Astrocyte (in vitro differentiated cells and primary cell): ENCODE measurements at places on chromosomes 16 and 17.

DNA sequence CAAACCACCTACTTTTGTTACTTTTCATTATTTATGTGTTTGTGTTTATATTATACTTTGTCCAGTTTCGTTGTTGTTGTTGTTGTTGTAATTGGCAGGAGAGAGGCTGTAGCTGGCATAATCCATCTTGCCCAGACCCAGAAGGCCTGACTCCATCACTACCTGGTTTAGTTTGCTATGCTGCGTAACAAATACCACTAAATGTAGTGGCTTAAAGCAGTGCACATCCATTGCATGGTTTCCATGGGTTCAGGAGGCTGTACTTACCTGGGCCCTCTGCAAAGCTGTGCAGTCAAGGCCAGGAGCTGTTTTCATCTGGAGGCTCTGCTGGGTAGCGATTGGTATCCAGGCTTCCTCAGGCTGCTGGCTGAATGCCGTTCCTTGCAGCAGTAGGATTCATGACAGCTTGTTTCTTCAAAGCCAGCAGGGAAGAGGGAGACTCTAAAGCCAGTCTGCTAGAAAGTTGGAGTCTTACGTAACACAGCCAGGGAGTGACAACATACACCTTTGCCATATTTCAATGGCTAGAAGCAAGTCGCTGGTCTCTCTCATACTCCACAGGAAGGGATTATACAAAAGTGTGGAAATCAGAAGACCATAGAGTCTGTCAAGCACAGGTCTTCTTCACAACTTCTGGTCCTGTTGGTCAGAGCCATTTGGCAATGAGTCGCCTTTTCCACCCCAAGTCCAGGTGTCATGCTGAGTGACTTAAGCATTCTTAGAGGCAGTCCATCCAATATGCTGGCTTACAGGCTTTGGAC, 41.1 kb downstream of the TNRC6C start:
- H3K4me3 ChIP-seq: no peak overlapping the region
- no peaks in the 10 kb centered on the region for H3K36me3 ChIP-seq
- H3K4me1 ChIP-seq: peaks cover 18% of the 10 kb centered on the region
- no peaks in the 10 kb centered on the region for H3K27me3 ChIP-seq
- peak; percentile 53 for DNase-seq

DNA sequence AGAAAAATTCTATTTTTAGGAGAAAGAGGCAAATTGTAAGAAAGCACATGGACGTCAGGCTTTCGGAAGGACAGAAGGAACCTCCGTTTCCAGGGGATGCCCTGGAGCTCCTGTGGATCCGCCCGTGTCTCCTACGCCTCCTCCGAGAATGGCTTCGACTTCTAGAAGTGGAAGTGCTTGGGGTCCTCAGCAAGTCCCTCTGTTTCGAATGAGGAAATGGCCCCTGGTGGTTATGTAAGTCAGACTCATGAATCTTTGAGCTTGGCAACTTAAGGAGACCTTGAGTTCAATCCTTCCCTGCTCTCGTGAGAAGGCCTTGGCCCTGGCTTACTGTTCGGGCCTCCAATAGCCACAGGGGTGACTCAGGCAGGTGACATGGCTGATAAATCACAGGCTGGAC, 38.9 kb downstream of the COX4I1 start:
- H3K27ac ChIP-seq: no peak overlapping the region
- H3K36me3 ChIP-seq: no peaks in the 10 kb centered on the region
- H3K4me1 ChIP-seq: no peaks in the 10 kb centered on the region
- peaks cover 2% of the 10 kb centered on the region for H3K27me3 ChIP-seq

DNA sequence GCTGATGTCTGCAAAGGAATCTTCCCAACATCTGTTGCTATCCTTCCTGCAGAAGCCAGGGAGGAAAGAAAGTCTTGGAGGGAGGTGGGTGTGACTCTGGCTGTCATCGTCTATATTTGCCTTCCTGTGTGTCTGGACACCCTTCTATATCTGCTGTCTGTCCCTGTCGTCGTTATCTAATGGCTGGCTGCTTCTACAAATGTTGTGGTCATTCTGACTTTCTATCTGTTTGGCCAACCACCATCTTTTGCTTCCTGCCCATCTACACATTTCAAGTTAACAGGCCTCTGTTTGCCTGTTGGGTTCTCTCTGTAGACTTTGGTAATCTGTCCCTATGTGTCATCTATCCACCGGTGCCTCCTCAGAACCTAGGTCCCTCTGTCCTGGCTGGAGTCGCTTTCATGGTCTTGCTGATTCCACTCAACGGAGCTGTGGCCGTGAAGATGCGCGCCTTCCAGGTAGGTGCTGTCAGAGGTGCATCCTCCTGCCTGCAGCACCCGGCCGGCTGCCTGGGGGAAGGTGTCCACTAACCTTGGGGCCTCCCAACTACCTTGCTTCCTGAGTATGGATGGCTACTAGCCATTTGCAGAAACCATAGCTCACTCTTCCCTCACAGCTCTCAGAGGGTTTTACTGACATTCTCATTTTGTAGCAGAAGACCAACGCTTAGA, 30.2 kb downstream of the ABCC3 start:
- H3K36me3 ChIP-seq: no peaks in the 10 kb centered on the region
- H3K27me3 ChIP-seq: no peaks in the 10 kb centered on the region
- no peak overlapping the region for H3K4me3 ChIP-seq
- peaks cover 40% of the 10 kb centered on the region for H3K4me1 ChIP-seq
- H3K27ac ChIP-seq: no peak overlapping the region
- no peak for DNase-seq

DNA sequence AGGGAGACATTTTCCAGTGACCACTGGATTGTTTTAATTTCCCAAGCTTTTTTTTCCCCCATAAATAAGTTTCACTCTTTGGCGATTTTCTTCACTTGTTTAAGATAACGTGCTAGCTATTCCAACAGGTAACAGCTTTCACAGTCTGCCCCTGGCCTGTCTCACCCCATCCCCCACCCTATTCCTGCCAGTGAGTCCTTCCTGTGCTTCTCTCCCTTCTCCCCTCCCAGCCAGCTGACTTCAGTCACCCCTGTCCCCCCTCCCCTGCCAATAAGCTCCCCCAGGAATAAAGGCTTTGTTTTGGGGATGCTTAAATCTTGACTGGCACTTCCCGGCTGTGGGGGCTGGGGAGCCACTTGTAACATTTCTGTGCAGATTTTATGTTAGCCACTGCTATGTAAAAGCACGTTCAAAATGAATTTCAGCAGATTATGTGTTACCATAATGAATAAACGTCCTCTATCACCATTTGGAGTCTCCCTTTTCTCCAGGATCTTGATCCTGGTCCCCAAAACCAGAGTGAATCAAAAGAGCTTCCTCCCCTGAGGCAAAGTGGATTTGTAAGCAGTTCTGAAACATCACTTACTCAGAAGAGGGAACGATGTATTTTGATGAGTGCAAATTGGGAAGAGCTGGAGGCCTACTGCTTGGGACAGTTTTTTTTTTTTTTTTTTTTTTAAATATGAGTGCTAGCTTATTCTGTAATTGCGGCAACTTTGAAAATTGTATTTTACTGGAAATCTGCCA, 58.2 kb downstream of the IGF2BP1 start:
- no peak overlapping the region for H3K4me3 ChIP-seq
- H3K27ac ChIP-seq: no peak overlapping the region
- DNase-seq: no peak

DNA sequence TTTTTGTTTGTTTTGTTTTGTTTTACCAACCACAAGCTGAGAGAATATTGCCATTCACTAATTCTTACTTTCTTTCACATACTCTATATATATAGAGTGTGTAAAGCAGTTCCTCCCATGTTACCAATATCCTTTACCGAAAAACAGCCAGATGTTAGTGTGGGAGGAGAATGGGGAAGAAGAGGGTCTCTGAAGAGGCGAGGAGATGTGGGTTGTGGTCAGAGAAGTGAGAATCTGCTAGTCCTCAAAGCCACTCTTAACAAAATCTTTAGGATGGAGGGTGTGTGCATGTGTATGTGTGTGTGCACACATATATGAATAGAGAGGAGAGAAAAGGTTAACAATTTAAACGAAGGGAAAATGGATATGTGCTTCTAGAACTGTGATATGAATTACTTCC, 80.6 kb downstream of the TUBD1 start:
- no peak for DNase-seq
- no peak overlapping the region for H3K4me3 ChIP-seq
- H3K27ac ChIP-seq: no peak overlapping the region
- no peaks in the 10 kb centered on the region for H3K27me3 ChIP-seq

GRCh38 chr17:66447159-66447558, 144.7 kb downstream of the PRKCA start:
- no peak overlapping the region for H3K4me3 ChIP-seq
- H3K27ac ChIP-seq: no peak overlapping the region
- no peaks in the 10 kb centered on the region for H3K27me3 ChIP-seq
- H3K36me3 ChIP-seq: no peaks in the 10 kb centered on the region
- H3K4me1 ChIP-seq: peaks cover 13% of the 10 kb centered on the region

DNA sequence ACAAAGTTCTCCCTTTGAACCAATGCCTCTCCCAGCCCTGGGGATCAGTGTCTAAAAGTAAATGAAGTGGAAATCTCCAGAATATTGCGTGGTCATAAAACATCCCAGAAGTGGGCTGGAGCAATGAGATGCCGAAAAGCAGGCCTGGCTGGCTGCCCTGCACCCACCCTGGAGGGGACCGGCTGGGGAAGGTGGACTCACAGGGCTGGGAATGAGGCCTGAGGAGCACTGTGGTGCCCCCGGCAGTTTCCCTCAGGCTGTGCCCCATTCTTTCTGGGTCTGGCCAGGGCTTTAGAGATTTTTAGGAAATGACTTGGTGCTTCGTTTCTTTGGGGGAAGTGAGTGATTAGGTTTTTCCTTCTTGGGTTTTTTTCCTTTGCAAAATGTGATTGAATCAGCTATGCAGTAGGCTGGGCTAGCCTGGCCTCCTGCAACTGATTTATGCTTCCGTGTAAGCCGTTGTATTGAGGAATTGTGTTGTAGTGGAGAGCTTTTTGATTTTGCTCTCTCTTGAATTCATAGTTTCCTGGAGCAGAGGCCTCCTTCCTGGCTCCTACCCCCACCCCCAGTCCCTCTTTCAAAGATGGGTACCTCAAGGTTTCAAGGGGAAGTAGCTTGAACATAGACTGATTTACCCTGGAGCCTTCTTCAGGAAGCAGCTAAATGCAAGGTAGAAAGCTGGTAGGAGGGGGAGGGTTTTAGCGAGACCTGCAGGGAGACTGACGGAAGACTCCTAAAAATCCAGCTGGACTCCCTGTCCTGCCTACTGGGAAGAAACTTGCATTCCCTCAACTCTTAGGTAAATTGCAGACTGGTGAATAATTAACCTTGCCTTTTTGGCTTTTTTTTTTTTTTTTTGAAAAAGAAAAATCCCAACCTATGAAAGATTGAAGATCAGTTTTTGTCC, 170.2 kb downstream of the RAB11FIP4 start:
- H3K27me3 ChIP-seq: no peaks in the 10 kb centered on the region
- peak overlapping the region; percentile 92 for H3K27ac ChIP-seq
- peak; percentile 75 for DNase-seq
- H3K4me3 ChIP-seq: peak overlapping the region; percentile 79

- no peaks in the 10 kb centered on the region for H3K27me3 ChIP-seq
- H3K36me3 ChIP-seq: no peaks in the 10 kb centered on the region
- H3K4me3 ChIP-seq: no peak overlapping the region
- no peak overlapping the region for H3K27ac ChIP-seq
- no peak for DNase-seq
Measured at GRCh38 chr17:50035421-50035879, 20.5 kb upstream of the ITGA3 start.

DNA sequence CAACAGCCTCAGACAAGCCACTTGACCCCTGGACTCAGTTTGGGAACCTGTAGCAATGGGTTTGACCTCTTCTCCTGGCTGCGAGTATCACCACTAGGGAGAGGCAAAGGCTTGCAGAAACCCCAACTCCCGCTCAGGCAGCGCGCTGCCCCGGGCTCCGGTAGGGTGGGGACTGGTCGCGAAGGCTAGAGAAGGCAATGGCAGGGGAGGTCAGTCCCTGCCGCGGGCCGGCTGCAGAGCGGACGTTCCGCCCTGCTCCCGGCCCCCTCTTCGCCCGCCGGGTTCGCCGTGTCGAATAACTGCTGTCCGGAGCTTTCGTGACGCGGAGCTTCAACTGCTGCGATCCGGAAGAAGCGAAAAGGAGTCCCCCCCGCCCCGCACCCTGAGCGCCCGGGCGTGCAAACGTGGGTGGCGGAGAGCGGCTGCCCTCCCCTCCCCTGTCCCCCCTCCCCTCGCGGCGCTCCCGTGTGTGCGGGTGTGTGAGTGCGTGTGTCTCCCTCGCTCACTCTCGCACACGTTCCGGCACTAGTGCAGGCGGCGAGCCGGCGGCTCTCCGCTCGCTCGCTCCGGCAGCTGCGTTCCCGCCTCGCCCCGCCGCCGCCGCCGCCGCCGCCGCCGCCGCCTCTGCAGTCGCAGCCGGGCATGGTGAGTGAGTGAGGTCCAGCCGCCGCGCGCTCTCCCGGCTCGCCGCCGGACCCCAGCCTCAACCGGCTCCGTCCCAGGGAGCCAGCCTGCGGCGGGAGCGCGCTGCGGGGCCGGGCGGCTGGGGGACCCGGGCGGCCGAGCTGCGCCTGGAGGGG, 772 bp upstream of the SHISA6 start:
- H3K36me3 ChIP-seq: no peaks in the 10 kb centered on the region
- H3K4me1 ChIP-seq: no peaks in the 10 kb centered on the region
- H3K4me3 ChIP-seq: no peak overlapping the region
- no peak overlapping the region for H3K27ac ChIP-seq
- DNase-seq: no peak

GRCh38 chr17:43393944-43394482, 4.8 kb upstream of the ARL4D start:
- H3K36me3 ChIP-seq: no peaks in the 10 kb centered on the region
- H3K4me3 ChIP-seq: no peak overlapping the region
- H3K27me3 ChIP-seq: no peaks in the 10 kb centered on the region
- H3K27ac ChIP-seq: no peak overlapping the region

- H3K4me1 ChIP-seq: peaks cover 1% of the 10 kb centered on the region
- no peak overlapping the region for H3K27ac ChIP-seq
- H3K27me3 ChIP-seq: no peaks in the 10 kb centered on the region
Measured at GRCh38 chr17:1960545-1960912, 64.6 kb downstream of the RTN4RL1 start.

GRCh38 chr16:87273471-87274030, 43.6 kb downstream of the C16orf95 start:
- no peaks in the 10 kb centered on the region for H3K27me3 ChIP-seq
- H3K36me3 ChIP-seq: no peaks in the 10 kb centered on the region
- H3K27ac ChIP-seq: no peak overlapping the region
- peaks cover 15% of the 10 kb centered on the region for H3K4me1 ChIP-seq
- H3K4me3 ChIP-seq: no peak overlapping the region

DNA sequence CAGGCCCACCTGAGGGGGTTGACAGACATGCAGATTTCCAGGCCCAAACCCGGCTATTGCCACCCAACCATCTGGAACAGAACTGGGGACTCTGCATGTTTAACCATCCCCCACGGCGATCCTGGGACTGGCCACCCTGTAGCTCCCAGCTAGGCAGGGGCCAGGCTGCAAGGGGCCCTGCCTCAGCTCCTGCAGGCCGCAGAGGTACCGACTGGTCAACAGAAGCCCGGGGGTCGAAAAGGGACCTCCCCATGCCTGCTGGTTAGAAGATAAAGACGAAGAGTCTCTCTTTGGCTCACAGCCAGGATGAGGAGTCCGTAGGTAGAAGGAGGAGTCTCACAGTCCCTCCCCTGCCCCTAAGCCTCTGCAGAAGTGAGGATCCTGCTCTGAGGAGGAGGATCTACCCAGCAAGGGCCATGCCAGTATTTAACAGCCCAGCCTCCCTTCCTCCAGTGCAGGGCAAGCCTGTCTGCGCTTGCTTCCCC, 223.4 kb upstream of the TNRC6C start:
- DNase-seq: no peak
- H3K4me3 ChIP-seq: no peak overlapping the region
- H3K36me3 ChIP-seq: no peaks in the 10 kb centered on the region
- H3K4me1 ChIP-seq: no peaks in the 10 kb centered on the region
- H3K27ac ChIP-seq: no peak overlapping the region

- H3K27ac ChIP-seq: no peak overlapping the region
- H3K4me1 ChIP-seq: peaks cover 4% of the 10 kb centered on the region
- no peaks in the 10 kb centered on the region for H3K36me3 ChIP-seq
- no peak for DNase-seq
Measured at GRCh38 chr17:79730437-79730768, 340 bp upstream of the ENPP7 start.
